Activated CD4-positive, CD25-positive, alpha-beta regulatory T cell (primary cell): ENCODE measurements at places on chromosomes 1 and 21.

DNA sequence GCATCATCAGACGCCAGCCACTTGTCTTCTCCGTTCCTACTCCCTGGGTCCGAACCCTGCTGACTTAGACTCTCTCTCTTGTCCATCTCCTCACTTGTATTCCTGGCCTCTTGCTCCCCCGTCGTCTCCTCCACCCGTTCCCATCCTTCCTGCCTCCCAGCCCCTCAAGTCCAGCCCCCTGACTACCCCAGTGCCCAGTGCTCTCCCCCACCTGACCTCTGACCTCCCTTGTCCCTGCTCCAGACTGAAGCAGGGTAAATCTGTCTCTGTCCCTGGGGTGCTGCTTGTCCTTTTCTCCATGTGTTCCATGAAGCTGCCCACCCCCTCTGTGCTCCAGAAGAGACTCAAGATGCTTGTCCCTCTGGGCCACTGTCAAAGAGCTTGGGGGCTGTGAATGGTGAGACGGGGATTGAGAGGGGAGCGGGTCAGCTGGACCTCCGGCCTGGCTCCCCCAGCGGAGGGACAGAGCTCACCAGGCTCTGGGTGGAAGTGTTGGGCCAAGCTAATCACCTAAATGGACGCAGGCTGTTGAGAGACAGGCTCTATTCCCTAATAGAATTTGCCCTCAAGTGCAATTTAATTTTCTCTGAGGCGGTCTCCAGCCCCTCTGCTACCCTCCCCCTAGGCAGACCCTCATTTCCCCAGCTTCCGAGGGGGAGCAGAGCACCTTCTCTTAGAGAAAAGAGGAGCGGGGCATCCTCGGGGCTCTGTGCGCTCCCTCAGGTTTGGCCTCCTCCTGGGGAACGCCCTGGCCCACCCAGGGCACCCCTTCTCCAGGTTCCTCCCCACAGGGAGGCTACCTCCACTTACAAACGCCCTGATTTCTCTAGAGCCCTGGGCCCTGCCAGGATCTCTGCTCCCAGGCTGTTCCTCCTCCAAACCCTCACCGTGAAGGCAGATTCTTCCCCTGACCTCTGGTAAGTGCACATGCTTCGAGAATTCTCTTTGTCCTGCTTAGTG, 11.0 kb upstream of the LHX4 start:
- DNase-seq, result no peak

- no peak for DNase-seq
These were observed 7.1 kb downstream of the HEYL start for GRCh38 chr1:39632323-39632681.

DNA sequence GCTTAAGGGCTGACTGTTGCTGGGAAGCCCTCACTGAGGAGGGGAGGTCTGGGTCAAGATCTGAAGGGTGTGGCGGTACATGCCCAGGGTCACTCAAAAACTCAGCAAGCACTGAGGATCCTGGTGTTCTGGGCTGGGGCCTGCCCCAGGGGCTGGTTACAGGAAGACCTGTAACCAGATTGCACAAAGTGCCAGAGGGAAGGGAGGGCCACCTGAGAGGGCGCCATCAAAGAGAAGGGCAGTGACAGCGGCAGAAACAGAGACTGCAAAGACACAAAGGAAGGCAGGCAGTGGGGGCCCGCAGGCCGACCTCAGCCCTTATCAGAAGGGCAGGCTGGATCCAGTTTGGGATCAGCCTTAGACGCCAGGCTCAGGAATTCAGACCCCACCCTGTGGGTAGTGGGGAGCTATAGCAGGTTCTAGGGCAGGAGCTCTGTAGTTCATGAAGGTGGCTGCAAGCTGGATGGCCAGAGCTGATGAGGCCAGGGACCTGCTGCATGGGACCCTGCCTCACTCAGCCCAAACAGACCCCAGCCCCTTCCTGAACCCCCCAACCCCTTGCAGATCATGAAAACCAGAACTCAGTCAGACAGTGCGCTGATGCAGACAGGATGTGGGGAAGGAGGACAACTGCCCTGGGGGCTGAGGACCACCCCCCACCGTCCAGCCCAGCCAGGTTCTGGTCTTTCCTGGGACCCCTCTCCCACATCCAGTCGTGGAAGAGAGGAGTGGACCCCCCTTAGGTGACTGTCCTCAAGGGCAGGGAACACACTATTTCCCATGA, 3.9 kb downstream of the SH2D5 start:
- no peak for DNase-seq

- DNase-seq, result no peak
These were observed 1016.8 kb upstream of the ADGRL4 start for GRCh38 chr1:80023358-80023757.

- DNase-seq, result no peak
These were observed 81.0 kb upstream of the LHX8 start for GRCh38 chr1:75053207-75053606.
